Ovary (tissue), 10 donors: ENCODE measurements at places on chromosomes 7 and 10. TPM values are rescaled to one million over a fixed set of nuclear protein-coding genes. Genes with fewer than 3 reads are reported as not detected.

GPC2 gene
- 3.1 TPM for total RNA-seq

PNLIPRP3 gene
- total RNA-seq, result not detected

SOSTDC1 gene
- total RNA-seq, result 0.62 TPM

PAX2 gene
- not detected for total RNA-seq

SRGN gene
- total RNA-seq, result 39.5 TPM

LRIT1 gene
- total RNA-seq, result not detected

HKDC1 gene
- total RNA-seq, result not detected

CLDN3 gene
- total RNA-seq, result not detected

- DNase-seq, result no peak
Observed at GRCh38 chr10:114405011-114405350, 679 bp upstream of the AFAP1L2 start.

- DNase-seq, result no peak
Observed at GRCh38 chr10:49096890-49097445, 18.4 kb downstream of the VSTM4 start.

DNA sequence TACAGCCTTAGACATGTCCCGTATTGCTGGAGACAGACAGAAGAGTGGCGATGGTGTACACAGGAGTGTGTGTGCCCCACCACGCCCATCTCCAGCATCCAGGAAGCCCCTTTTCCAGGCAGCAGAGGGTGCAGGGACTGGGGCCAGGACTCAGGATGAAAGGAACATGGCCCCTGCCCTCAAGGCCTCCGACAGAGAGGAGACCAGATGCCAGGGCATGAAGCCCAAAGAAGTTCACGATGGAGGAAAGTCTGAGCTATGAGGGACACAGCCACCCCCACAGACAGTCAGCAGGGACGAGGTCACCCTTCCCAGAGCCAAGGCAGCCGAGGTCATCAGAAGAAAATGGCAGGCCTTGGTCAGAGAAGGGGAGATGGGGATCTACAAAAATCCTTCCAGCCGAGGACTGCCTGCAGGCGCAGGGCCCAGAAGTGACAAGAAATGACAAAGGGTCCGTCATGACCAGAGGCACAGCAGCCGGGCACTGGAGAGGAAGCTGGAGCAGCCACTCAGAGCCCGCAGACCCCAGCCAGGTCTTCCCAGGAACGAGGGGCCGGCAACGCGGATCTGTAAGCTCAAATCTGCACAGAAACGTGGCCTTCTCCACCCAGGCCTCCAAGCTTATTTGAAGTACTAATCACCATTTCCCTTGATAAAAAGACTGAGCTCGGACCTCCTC is 78.7 kb upstream of the PPP2R2D start:
- no peak for DNase-seq

- no peak for DNase-seq
Observed at GRCh38 chr7:129371487-129371886, 62.7 kb upstream of the STRIP2 start.

GRCh38 chr7:48887500-48887899 is 36.8 kb upstream of the CDC14C start:
- DNase-seq, result no peak

GRCh38 chr7:80675090-80675489 is 36.6 kb downstream of the CD36 start:
- no peak for DNase-seq

DNA sequence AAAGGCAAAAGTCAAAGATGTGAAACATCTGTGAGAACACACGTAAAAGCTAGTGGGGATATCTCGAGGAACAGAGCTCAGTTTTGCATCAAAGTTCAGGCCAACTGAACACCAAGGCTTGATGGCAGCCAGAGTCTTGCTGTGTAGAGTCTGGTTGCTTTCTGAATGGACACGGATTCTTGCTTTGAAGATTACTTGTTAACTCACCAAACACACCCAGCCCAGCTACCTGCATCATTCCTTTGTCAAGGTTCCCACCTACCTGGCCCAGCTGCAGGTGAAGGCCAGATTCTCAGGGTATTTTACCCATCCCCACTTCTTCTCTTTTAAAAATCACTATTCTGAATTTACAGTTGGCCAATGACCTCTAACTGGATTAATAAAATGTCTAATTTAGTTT is 174.4 kb upstream of the PHYHIPL start:
- no peak for DNase-seq

DNA sequence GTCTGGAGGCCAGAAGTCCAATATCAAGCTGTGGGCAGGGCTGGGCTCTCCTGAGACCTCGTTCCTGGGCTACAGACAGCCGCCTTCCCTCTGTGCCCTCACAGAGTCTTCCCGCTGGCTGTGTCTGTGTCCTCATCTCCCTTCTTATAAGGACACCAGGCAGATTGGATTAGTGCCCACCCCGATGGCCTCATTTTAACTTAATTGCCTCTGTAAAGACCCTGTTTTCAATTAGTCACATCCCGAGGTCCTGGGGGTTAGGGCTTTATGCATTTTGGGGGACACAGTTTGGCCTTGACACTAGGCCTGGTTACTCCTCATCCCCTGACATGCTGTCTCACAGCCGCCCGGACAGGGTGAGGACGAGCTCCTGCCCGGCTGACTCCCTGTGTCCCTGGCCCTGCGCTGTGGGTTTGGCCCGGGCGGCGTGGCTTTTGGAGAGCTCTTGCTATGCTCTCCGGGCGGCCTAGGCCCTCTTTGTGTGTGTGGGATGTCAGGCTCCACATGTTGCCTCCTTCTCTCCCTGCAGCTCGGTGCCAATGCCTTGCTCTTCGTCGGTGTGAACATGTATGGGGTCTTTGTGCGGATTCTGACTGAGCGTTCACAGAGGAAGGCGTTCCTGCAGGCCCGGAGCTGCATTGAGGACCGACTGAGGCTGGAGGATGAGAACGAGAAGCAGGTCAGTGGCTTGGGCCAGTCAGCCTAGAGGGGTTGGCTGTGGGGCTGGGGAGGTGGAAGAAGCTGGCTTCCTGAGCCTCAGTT is 18.2 kb downstream of the ADCY1 start:
- no peak for DNase-seq

DNA sequence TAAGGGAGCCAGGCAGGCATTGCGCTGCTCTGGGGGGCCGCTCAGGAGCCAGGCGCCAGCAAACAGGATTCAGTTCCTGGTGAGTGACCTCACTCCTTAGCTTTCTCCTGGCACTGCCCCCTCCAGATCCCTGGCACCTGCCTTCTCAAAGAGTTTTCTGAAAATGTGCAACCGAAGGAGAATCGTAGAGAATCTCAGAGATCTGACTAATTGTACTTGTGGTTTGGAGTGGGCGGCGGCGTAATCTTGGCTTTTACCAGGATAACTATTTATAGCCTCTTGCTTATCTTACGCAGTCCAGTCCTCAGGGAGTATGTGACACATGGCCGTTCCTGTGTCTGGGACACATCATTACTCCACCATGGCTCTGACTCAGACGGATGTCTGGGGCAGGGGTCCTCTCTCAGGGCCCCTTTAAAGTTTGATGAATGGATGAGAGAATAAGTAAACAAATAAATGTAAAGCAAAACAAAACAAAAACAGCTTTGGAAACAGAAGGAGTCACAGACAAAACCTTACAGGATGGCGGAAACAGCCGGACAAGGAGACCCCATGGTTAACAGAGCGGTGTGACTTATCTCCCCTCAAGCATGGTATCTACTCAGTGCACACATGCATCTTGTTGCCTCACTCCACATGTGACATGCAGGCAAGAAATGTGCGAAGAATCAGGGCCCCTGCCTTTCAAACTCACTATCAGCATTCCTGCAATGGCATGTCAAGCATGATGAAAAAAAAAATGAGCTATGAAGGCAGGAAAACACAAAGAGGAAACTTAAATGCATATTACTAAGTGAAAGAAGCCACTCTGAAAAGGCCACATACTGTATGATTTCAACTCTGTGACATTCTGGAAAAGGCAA is 99.7 kb downstream of the TNS3 start:
- no peak for DNase-seq

GRCh38 chr10:112631501-112632400 is 184.7 kb downstream of the VTI1A start:
- DNase-seq, result no peak

DNA sequence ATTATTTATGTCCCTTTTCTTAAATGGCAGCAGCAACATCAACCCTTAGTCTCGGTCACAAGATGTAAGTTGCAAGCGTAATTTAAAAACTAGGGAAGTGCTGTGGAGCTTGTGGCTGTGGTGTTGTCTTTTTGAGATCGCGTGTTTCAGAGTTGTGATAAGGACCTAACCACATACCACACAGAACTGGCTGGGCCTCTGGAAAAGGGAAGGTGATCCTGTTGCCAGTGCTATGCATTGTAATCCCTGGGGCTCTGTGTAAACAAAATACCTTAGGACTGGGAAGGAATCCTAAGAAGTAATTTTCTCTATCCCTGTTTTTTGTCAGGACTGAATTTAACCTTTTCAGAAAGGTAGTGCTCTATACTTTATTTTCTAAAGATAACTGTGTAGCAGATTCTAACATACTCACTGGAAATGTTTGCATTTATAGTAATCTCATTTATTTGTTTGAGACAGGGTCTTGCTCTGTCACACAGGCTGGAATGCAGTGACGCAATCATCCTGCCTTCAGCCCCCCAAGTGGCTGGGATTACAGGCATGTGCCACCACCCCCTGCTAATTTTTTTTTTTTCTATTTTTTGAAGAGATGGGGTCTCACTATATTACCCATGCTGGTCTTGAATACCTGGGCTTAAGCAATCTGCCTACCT is 60.4 kb downstream of the INPP5F start:
- no peak for DNase-seq

DNA sequence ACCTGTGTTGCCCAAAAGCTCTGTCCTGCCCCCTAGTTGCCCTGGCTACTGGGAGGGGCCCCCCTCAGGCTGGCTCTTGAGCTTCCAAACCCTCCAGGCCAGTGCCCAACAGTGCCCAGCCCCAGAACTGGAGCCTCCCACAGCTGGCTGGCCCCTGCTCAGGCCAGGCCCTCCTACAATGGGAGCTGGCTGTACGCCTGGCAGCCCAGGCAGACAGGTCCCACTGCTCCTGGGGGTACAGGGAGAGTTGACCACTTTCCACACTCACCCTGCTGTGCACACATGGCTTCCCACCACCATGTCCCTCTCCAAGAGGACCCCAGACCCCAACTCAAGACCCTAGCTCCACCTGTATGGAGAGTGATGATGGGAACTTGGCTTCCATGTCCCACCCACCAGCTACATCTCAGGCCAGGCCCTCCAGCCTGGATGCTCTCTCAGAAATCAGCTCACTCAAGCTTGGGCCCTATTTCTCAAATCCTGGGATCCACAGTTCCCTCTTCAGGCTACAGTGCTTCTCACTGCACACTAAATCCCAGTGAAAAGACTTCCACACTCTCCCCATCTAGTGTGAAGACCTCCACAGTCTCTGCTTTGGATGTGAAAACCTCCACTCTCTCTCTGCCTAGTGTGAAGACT is 92.6 kb downstream of the OAT start:
- DNase-seq, result no peak

- peak; percentile 64 for DNase-seq
Observed at GRCh38 chr7:25369786-25370185, 141.5 kb upstream of the NPVF start.

DNA sequence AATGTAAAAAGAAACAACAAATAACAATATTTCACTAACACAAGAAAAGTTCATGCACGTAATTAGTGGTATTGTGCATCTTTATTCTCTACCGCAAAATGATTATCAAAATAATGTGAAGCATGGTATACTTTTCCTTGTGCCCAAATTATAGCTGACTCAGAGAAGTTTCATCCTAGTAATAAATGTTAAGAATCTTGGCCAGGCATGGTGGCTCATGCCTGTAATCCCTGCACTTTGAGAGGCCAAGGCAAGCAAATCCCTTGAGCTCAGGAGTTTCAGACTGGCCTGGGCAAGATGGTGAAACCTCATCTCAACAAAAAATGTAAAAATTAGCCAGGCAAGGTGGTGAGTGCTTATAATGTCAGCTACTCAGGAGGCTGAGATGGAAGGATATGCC is 105.0 kb downstream of the KMT2C start:
- no peak for DNase-seq

DNA sequence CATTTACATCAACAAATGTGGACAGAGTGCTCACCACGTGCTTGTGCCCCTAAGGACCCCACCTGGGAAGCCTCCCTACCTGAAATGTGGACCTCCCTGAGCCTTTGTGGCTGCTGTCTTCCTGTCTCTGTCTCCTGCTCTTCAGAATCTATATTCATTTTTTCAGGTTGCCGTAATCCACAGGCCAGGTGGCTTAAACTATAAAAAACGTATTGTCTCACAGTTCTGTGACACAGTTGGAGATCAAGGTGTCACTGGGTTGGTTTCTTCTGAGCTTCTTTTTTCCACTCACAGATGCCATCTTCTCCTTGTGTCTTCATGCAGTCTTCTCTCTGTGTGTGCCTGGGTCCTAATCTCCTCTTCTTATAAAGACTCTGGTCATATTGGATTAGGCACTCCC is 5.6 kb upstream of the VSTM4 start:
- DNase-seq, result no peak

- no peak for DNase-seq
Observed at GRCh38 chr7:64599359-64599758, 36.5 kb upstream of the ZNF680 start.

DNA sequence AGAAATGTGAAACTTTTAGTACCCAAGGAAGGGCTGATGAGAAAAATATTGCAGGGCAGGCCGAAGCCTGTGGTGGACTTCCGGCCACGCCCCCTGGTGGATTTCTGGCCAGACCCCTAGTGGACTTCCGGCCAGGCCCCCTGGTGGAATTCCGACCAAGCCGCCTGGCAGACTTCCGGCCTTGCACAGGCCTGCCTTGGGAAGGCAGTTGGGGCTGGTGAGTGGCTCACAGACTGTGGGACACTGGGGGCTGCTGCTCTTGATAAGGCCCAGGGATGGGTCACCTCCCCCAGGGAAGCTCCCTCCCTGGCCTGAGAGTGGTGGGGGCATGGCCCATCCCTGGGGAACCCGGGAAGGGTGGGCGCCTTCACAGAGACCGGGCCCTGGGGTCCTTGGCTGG is 116.4 kb upstream of the MKI67 start:
- no peak for DNase-seq

DNA sequence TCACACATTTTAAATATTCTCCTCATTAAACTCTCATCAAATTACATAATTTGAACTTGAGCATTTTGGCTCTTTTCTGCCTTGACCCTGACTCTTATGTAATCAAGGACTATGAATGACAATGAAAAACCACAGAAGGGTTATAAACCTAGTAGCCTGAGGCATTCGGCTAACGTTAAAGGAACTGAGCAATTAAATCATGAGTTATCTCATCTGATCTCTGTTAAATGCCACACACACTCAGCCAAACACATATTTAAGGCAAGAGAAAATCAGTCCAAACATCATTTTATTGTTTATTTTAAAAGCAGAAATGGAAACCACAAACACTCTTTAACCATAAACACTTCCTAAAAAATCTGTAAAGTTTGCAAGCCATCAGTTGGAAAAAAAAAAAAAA is 204.3 kb downstream of the DGKI start:
- no peak for DNase-seq

GRCh38 chr10:88879534-88880281 is at the start of gene STAMBPL1:
Gene STAMBPL1, plus strand, starts transcription at chr10:88880245. Its CDS starts 21,464 bp downstream, at chr10:88901709.
- DNase-seq, result peak; percentile 59

DNA sequence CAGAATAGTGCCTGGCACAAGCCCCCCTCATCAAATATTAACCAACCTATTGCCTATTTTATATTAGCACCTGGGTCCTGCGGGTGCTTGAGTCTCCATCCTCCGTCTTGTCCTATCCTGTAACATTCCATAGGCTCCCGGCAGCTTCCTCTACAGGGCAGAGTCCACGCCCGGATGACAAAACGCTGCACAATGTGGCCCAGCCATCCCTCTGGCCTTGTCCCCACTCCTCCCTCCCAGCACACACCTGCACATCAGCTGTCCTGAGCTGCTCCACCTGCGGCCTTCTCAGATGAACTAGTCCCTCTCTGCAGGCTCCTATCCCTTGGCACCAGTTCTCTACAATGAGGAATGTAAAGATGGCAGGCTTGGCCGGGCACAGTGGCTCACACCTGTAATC is 153.5 kb upstream of the PDE1C start:
- no peak for DNase-seq
